ENCODE measurements at places on chromosomes 5 and 9.
A peak's percentile ranks its signal among the peaks of the same experiment; 100 is the strongest.

DNA sequence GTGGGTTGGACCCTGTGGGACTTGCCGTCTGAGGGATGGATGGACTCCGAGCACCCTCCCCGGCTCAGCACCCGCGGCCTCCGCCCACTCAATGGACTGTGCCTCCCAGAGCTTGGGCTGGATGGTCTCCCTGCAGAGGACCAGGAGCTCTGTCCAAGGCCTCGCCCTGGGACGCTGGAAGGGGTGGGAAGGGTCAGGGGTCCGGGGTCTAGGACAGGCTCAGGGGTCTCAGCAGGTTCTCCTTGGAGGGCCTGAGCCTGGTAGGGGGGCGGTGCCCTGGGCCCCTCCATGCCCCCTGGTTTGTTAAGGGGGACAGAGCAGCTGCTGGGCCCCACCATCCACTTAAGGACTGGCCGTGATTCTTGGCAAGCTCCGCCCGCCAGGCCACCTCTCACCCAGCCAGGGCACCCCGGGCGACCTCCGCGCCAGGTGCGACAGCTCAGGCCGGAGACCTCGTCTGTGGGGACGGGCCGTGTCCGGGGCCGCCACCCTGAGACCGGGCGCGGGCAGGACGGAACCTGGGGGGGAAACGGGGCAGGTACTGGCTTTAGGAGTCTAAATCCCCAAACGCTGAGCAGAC lies 29.2 kb downstream of the EXOC3 start:
- DNase-seq, result no peak

- no peak for DNase-seq
These were observed 6.2 kb downstream of the CCDC125 start for GRCh38 chr5:69326365-69326764.

- no peak for DNase-seq
These were observed 10.8 kb downstream of the NOTCH1 start for GRCh38 chr9:136535070-136535469.

- no peak for DNase-seq
These were observed 36.3 kb downstream of the CAPSL start for GRCh38 chr5:35902046-35902672.

DNA sequence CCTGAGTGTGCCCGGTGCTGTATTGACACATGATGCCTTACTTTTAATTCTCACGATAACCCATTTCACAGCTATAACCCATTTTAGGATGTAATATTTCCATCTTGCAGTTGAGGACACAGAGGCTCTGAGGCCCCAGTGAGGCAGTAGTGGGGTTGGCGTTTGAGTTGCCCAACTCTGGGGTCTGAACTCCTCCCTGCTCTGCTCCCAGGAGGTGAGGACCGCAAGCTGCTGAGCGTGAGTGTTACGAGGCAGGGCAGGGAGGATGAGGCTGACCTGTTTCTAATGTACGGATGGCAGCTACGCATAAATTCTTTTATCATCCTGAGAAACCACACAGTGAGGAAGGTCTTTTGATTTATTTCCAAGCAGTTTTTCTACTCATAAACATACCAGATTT lies 11.4 kb downstream of the LRRC8A start:
- DNase-seq, result no peak

DNA sequence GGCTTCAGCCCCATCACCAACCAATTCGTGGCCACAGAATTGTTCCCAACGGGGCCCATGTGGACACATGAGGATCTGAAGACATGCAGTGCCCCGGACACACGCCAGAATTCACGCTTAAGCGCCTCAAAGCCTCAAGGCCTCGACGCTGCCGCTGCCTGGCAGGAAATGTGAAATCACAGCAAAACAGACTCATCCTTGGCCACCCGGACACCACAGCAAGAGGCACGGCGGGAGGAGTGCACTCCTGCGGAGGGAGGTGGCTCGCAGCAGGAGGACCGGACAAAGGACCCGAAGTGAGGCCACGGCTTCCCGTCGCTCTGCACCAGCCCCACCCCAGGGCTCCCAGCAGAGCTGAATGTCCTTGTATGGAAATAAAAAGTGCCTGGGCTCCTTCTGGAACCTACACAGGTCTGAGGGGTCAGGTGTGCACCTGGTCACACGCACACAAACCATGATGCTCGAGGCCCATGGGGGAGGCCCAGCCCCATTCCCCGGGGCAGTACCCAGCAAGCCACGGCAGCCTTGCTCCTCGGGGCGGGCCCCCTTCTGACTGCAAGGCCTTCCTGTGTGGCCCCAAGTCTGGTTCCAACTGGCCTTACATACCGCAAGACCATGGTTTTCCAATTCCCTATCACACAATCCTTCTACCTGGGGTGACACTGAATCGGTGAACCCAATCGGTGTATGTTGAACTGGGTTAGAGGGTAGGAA lies 10.0 kb downstream of the SEC16A start:
- no peak for DNase-seq

DNA sequence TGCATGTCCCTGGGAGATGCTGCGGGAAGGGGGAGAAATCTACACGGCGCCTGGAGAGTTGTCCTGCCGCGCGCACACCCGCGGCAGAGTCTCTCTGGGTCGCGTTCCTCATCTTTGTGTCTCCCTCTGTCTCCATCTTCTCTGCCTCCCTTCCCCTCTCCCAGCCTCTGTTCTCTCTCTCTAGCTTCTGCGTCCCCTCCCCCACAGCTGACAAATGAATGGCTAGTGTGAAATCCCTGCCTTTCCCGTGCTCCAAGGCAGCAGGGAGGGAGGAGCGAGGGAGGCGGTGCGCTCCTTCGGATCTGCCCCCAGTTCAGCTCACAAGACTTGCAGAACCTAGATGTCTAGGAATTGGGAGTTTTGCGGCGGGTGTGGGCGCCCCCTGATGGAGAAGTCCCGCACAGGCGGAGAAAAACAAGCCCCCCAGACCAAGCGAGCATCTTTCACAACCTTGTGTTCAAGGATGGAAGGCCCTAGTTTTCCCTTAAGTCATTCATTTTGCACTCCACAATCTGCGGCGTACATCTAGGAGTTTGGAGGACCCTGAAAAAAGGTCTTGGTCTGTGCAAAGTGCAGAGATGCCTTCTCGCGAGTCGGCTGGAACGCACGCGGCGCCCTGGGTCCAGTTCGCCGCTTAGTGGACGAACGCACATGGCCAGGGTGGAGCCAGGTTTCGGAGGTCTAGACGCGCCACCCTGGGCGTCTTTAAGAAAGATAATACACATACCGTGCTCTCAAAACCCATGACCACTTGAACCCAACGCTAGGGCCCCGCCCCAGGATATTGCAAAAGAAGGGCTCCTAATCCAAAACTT lies 2.0 kb downstream of the VCAN start:
- no peak for DNase-seq

DNA sequence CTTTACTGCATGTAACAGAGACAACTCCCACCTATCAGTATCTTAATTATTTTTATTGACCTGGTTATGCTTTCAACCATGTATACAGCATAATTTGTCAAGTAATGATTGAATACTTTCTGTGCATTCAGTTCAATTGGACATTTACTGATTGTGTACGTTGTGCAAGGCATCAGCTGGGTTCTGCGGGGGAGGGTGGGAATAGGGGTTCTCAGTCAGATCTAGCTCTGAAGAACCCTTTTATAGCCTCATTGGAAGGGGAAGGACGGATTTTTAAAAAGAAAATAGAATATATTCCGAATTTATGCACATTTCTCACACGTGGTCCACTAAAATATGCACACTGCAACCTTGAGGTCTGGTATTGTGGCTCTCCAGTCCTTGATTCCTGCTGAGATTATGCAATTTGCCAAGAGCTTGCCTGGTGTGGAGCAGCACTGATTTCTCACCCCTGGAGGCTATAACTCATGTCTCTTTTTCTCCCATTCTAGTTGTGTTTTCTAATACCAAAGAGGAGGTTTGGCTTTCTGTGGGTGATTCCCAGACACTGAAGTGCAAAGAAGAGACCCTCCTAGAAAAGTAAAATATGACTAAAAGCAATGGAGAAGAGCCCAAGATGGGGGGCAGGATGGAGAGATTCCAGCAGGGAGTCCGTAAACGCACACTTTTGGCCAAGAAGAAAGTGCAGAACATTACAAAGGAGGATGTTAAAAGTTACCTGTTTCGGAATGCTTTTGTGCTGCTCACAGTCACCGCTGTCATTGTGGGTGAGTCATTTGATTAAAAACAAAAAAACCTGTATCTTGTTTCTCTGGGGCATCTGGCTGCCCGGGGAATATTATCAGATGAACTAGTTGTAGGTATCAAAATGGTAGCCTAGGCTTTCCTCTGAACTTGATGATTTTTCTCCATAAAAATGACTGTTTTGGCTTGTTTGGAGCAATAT lies 1.7 kb downstream of the SLC1A3 start:
- DNase-seq, result no peak

DNA sequence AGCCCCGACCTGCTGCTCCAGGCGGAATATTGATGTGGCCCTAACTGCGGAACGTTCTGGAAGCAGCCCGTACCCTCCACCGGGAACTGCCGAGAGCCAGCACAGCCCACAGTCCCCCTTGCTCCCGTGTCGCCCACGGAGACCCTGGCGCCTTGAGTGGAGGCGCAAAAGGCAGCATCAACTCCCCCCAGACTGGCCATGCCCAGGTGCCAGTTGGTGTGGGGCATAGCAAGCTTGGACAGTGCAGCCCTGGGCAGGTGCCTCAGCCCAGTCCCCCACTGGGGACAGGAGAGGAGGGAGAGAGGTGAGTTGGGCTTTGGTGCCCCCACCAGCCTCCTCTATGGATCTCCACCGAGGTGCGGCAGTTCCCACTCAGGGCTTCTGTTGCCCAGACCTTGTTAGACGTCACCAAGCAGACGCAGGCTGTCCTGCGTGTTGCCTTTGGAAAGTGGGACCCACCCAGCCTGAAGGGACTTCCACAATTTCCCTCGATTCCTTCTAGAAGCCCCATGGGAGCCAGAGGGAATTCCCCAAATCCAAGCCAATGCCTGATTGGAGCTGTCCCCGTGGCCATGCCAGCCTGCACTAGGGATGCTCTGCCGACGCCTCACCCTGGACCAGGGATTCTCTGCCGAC lies 19.8 kb upstream of the NRARP start:
- DNase-seq, result no peak

DNA sequence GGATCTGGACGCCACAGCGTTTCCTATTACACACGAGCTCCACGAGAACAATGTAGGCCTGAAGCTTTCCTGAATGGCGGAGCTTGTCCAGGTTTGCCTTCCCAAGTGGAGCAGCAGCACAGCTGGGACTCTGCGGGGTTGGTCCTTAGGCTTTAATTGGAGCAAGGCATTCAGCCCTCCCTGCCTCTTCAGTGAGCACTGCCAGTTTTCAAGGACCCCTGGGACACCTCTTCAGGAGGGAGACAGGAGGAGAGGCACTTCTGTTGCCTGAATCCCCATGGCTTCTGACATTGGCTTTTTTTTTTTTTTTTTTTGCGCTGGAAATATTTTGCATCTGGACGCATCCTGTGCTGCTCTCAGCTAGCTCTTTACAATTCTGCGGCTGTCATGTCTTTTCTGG lies 179.4 kb downstream of the SEMA6A start:
- DNase-seq, result no peak

DNA sequence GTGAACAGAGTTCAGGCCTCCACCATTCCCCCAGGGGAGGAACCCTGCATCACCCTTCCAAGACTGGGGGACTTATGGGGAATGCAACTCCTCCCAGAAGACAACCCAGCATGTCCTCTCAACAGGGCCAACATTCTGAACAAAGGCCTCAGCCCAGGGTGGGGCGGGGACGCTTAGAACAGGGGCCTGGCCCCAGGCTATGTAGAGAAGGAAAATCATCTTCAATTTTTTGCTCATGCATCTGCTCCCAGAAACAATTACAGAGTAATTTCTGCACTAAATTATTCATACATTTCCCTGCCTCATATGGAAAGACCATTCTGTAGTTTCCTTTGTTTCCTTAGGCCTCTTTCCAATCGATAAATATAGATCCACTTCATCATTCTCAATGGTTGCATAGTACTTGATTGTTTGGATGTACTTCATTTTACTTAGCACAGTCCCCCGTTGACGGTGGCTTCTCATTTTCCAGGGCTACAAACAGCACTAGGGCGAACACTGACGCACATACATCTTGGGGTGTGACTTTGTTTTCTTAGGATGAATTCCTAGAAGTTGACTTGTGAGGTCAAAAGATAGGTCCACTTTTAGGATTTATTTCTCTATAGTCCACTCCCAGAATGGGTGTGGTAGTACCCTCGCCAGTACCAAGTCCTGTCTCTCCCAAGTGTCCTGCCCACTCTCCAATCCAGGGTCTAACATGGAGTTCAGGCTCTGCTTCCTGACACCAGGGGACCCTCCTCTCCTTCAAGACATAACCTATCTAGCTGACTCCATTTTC lies 27.2 kb upstream of the SMU1 start:
- no peak for DNase-seq

DNA sequence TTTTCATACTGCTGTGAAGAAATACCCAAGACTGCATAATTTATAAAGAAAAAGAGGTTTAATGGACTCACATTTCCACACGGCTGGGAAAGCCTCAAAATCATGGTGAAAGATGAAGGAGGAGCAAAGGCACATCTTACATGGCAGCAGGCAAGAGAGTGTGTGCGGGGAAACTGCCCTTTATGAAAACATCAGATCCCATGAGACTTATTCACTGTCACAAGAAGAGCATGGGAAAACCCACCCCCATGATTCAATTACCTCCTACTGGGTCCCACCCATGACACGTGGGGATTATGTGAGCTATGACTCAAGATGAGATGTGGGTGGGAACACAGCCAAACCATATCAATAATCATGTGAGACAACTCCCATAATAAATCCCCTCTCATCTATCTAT lies 8.7 kb downstream of the TTC39B start:
- DNase-seq, result no peak

DNA sequence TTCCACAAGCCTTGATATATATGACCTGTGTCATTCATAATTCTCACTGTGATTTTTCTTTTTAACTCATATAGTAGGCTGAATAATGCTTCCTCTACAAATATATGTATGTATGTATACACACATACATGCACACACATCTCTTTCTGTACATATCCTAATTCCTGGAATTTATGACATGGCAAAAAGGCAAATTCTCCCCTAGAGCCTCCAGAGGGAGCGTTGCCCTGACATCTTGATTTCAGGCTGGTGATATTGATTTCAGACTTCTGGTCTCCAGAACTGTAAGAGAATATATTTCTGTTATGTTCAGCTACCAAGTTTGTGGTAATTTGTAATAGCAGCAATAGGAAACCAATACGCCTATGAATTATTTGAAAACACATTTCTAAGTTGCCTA lies 166.6 kb upstream of the GAS1 start:
- DNase-seq, result no peak

GRCh38 chr9:132008855-132009812 lies 70.5 kb downstream of the MED27 start:
- no peak for DNase-seq

- DNase-seq, result no peak
These were observed 4.0 kb downstream of the BRD3 start for GRCh38 chr9:134063571-134064450.

GRCh38 chr9:34603610-34604231 lies 8.2 kb downstream of the RPP25L start:
- DNase-seq, result peak; percentile 64

Measured in activated CD4-positive, CD25-positive, alpha-beta regulatory T cell treated with anti-CD3 and anti-CD28 coated beads, Interleukin-2, amount 50 U/mL, for 16 hours (primary cell).